ENCODE measurements at places on chromosomes 6 and 20. TPM values are rescaled to one million over a fixed set of nuclear protein-coding genes. Genes with fewer than 3 reads are reported as not detected.

Gene ADGB
- total RNA-seq, result not detected

Gene TRIM40
- total RNA-seq, result not detected

Gene OTOR
- not detected for total RNA-seq

Gene CST2
- total RNA-seq, result not detected

Gene TPX2
- total RNA-seq, result 2.2 TPM

Gene GTSF1L
- total RNA-seq, result 1.3 TPM

Gene OOEP
- 0.22 TPM for total RNA-seq

Gene SLC22A16
- total RNA-seq, result not detected

DNA sequence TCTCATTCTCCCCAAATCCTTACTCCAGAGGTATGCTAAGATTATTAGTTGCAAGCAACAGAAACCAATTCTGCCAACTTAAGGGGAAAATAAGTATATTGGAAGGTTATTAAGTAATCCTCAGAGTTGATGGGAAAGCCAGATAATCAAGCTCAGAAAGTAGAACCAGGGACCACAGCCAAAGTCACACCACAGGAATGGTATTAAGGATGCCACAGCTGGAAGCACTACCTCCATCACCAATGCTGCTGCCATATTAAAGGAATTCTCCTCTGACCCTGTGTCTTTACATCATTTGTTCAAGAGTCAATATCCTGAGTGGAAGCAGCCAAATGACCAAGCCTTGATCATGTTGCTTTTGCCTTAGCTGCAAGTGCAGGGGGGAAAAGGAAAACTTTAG is 9.9 kb downstream of the PROCR start:
- DNase-seq, result no peak

DNA sequence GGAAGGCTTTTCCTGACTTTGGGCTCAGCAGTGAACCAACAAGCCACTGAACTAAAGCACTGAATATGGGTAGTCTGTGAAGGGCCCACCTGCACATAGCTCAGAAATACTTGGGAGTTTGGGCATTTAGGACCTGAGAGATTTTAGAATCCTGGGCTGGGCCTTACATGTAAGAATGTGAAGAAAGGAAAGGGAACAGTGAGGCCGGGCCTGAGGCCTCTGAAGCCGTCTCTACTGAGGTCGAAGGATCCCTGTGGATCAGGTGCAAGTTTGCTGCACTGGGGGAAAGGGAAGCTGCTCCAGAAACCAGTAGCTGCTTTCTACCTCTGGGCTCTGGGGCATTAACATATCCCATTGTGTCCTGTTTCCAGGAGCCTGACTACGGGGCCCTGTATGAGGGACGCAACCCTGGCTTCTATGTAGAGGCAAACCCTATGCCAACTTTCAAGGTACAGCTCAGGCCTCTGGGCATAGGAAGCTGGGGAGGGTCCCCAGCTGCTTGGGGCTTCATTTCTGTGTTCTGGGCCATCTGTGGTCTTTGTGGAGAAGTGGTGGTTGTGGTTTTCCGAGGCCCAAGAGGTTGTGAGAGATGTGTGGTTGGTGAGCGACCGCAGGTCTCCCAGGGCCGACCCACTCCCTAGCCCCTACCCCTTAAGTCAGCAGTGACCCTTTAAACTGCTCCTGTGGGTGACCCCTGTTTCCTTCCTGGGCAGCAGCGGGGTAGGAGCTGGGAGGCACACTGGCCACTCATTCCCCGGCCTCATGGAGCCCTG is 30.3 kb downstream of the PLCG1 start:
- DNase-seq, result no peak

- no peak for DNase-seq
Observed at GRCh38 chr20:4041748-4042411, 26.5 kb upstream of the RNF24 start.

DNA sequence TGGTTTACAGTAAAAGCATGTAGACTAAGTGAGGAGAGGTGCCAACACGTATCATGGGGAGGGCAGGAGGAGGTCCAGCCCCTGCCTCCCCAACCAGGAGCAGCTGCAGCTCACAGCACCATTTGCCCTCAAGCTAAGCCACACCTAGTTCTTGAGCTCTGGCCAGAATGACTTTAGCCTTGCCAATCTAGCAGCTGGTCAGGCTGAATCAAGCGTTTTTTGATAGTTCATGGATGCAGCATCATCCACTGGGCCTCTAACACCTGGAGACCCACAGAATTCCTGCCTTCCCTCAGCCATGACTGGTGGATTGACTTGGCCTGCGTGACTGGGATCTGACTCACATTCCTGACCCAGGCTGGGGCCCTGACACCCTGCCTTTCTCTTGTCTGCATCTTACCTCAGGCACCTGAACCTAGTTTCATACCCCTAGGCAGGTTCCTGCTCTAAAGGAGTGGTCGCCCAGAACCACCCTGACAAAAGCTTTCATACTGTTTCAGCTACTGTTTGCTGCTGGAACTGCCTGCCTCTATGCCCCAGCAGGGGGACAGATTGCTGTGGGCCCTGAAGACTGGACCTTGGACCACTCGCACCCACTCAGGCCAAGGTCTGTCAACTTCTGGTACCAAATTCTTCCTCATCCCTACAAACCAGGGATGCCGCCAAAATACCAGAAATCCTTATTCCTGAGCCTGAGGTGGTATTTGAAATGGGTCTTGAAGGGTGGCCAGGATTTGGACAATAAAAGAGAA is 122.3 kb downstream of the QRSL1 start:
- no peak for DNase-seq

GRCh38 chr20:45408646-45409213 is 641 bp downstream of the DBNDD2 start:
- no peak for DNase-seq

DNA sequence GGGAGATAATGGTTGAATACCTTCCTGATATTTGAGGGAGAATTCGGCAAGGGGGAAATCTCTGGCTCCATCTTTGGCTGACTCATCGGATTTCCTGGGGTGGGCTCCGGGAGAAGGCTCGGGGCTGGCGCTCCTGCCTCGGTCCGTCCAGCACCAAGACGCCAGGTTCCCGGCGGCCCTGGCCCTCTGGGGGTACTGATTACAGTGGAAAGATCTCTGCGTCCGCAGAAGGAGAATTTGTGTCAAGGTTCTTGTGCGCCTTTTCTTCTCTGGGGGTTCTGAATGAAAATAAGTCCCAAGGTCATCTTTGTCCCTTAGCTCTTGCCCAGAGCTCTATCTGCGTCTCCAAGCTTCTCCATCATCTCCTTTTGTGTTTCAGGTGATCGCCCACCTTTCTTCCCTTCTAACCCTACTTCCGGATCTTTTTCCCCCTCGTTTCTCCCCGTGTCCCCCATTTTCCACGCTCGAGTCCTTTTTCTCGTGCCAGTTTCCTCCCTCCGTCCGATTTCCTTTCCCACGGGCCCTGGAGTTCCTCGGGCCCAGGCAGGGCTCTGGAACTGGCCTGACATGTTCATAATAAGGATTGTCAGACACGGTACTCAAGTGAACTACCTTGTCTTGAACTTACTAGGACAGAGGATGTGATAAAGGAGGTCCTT is 11.6 kb downstream of the NRN1 start:
- no peak for DNase-seq

GRCh38 chr6:13924146-13924948 is 405 bp upstream of the RNF182 start:
- DNase-seq, result peak; percentile 46

DNA sequence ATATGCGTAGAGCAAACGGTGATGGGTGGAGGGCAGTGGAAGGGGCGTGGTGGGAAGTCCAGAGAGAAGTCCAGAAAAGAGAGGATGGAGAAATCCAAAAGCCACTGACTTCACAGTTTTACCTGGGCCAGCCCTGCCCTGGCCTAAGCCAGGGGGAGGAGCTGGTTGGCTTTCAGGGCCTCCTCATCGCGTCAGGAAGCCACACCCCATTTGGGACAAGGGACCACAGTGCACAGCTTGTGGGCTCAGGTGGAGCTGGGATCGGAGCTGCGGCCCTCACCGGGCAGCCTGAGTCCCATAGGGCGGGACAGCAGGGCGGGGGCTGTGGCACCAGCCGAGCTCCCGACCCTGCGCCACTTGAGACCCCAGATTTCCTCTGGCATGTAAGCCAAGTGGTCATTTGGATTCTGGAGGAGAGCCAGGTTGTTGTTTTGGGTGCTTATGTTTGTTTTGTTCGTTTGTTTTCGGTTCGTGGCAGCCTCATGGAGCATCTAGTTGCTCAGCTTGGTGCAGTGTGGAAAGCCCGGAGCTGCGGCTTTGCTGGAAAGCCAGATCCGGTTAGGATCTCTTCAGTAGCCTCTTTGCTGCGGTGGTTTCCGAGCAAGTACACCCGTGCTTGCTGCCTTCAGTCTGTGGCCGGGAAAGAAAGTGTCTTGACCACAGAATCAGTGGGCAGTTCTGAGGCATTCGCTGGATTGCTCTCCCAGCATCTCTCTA is 42.2 kb downstream of the RIOK1 start:
- no peak for DNase-seq

DNA sequence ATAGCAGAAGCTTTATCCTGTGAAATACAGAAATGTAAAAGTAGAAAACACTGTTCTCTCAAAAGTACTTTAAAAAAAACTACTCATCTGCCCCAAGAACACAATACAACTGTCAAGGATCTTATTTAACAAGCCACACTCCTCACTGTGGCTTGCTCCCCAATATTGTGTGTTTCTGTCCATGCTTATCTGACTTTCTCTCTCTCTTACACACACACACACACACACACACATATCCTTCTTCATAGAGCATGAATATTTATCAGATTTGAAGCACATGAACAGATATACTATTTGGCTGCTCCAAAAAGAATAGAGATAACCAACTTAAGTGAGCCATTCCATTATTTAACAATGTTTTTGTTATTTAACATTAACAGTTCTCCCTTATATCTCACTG is 3.6 kb upstream of the PHIP start:
- no peak for DNase-seq

GRCh38 chr20:62010551-62011402 is 54.9 kb downstream of the TAF4 start:
- peak; percentile 27 for DNase-seq

DNA sequence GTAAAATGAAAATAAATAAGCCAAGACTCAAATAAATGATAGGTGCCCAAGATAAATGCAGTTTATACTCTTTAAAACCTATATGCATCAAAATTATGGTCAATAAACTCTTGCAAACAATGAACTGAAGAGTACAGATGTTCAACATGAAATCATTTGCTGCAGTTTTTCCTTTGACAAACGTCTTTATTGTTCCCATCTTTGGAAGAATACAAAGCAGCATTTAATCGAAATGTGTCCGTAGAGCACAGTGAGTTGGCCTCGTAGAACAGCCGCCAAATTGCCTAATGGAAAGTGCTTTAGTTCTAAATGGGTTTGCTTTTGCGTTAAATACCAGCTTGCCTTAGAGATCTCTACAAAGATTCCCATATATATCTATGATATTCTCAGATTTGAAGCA is 447.4 kb downstream of the PKHD1 start:
- DNase-seq, result no peak

GRCh38 chr6:4567141-4567540 is 209.1 kb upstream of the CDYL start:
- DNase-seq, result no peak

DNA sequence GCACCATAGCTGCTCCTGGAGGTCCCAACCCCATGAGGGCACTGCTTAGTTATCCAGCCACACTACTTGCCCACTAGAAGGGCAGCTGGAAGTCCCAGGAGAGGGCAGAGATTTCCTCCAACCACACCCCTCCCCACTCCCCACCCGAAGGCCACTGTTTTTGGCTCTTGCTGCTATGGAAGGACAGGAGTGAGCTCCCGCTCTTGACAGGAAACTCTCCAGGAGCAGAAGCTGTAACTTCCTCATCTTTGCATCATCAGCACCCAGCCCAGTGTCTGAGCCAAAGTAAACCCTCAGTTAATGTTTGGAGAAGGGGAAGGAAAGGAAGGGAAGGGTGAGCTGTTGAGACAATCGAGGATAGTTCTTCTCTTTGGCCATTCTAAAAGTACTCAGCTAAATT is 120.7 kb downstream of the MTFR2 start:
- no peak for DNase-seq

- no peak for DNase-seq
Observed at GRCh38 chr6:170152989-170153388, 137.9 kb downstream of the DLL1 start.

GRCh38 chr6:130262008-130262407 is 39.3 kb upstream of the SAMD3 start:
- no peak for DNase-seq

GRCh38 chr6:128327890-128328289 is 192.5 kb downstream of the PTPRK start:
- no peak for DNase-seq

DNA sequence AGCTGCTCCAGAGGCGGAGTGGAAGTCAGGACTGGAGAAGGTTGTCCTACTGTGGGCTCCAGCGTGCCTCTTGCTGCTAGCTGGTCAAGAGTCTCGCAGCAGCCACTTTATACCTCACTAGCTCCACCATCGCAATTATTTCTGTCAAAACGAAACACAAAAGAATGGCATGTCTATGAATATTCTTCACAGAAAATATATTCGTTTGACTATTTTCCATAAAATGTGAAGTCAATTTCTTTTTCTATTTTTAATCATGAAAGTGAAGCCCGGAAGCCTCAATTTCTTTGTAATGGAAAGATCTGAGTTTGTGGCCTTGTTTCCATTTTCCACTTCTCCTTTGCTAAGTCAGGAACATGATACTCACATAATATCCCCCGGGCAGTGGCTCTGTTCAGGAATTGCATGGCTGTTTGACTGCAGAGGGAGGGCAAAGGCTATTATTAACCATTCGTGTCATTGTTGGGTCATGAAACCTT is 51.7 kb downstream of the DTD1 start:
- no peak for DNase-seq

DNA sequence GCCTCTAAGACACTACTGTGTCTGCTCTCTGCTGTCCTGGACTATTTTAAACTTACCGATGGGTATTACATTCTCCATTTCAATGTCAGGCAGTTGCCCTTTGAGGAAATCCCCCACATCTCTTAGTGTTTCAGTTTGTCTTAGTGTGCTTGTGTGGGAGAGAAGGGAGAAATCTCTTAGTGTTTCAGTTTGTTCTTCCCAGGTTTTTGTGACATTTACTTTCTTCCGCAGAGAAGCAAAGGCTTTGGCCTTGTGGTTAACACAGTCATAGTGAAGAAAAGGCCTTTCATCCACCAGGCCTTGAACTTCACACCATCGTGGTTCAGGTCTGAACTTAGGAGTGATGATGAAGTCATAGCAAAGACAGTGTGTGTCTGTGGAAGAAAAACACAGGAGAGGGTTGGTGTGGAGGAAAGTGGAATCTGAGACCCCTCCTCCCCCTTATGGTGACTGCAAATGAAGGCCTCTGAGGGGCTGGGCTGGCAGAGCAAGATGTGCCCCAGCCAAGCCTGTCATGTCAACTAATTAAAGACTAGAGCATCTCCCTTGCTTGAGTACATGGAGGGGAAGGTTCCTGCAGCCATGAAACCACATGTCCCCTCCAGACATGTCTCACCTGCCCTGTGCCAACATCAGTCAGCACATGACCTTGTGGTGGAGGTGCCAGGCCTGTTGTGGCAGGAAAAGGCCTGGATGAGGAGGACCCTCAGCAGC is 23.9 kb downstream of the RAET1L start:
- DNase-seq, result no peak

GRCh38 chr6:128500014-128500413 is 20.4 kb downstream of the PTPRK start:
- no peak for DNase-seq

DNA sequence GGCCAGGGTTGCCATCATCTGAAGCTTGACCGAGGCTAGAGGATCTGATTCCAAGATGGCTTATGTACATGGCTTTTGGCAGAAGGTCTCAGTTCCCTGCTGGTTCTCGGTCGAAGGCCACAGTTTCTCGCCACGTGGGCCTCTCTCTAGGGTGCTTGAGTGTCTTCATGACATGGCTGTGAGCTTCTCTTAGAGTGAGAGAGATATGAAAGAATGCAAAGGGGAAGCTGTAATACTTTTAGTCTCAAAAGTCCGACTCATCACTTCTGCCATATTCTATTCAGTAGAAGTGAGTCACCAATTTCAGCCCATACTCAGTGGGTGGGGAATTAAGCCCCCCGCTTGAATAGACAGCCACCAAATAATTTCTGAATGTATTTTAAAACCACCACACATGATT is 94.2 kb downstream of the UTRN start:
- no peak for DNase-seq

Data from activated B cell treated with CpG ODN at 0.5 μM for 24 hours (primary cell).